ENCODE measurements at places on chromosomes 16 and 17. TPM values are rescaled to one million over a fixed set of nuclear protein-coding genes. Genes with fewer than 3 reads are reported as not detected.
A peak's percentile ranks its signal among the peaks of the same experiment; 100 is the strongest.

GRCh38 chr17:78129351-78130089 lies 965 bp upstream of the TMC6 start:
- peak overlapping the region; percentile 67 for H3K4me3 ChIP-seq
- peaks cover 63% of the 10 kb centered on the region for H3K4me1 ChIP-seq
- peaks cover 18% of the 10 kb centered on the region for H3K36me3 ChIP-seq
- H3K27me3 ChIP-seq = no peaks in the 10 kb centered on the region

JPH3 gene
- polyA plus RNA-seq = not detected

BLMH gene
- polyA plus RNA-seq = 11.1 TPM

RPRML gene
- polyA plus RNA-seq = not detected

DNA sequence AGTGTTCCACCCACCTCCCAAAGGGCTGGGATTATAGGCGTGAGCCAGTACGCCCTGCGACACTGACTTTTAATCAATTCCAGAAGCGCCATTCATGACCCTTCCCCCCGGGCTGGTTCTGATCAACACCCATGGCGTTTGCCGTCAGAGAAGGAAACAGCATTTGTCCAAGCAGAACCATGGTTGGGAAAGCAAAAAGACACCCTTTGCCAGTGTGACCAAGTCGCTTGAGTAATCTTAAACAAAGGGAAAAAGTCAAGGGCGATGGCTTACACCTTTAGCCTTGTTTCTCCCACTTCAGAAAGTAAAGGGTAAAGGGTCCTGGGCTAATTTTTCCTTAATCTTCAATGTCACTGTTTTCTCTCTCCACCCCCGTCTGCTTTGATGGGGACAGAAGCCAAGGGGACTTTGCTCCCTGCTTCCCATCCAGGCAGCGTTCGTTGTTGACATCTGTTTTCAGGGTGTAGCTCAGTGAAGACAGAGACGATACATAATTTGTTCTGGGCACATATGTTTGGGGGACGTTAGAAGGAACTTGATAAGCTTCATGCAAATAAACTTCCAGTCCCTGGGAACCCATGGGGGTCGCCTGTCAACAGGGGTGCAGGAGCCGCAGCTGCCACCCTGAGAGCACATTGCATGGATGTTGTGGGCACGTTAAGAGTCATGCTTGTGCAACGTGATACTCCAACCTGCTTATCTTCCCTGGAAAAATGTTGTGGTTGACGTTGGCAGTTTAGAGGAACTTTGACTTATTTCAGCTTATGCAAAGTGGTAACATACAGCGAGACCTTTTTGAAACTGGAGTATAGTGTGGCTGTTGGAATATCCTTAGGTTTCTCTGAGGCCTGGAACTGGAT lies 50.6 kb upstream of the TANGO6 start:
- peak overlapping the region; percentile 95 for H3K27ac ChIP-seq
- H3K27me3 ChIP-seq = no peaks in the 10 kb centered on the region
- peak; percentile 95 for DNase-seq
- peak overlapping the region; percentile 12 for H3K4me3 ChIP-seq
- no peaks in the 10 kb centered on the region for H3K36me3 ChIP-seq

- peak; percentile 54 for DNase-seq
- H3K36me3 ChIP-seq = no peaks in the 10 kb centered on the region
- H3K4me3 ChIP-seq = peak within 1 kb of the TSS; percentile 91
- peaks cover 92% of the 10 kb centered on the region for H3K4me1 ChIP-seq
- H3K27ac ChIP-seq = peak within 1 kb of the TSS; percentile 83
- no peaks in the 10 kb centered on the region for H3K27me3 ChIP-seq
Measured at GRCh38 chr17:50425682-50426471, at the start of gene ACSF2. TSS of gene ACSF2 (plus strand) at chr17:50426218. CDS start at chr17:50426262, 44 bp downstream.

TNFRSF13B gene
- polyA plus RNA-seq = not detected

DNA sequence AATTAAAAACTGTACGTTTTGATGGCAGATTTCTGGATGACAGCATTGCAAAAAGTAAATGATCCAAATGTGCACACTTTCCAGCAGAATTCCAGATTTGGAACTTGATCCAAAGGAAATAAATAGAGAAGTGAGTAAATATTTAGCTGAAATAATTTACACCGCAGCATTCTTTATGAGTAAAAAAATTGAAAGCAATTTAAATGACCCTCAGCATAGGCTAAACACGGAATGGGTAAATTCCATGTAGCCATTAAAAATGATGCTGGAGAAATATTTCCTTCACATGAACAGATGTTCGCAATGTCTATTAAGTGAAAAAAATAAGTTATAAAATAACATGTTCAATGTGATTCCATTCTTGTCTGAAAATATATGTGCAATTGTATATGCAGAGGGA lies 424.8 kb downstream of the HS3ST3B1 start:
- no peak for DNase-seq
- H3K4me1 ChIP-seq = no peaks in the 10 kb centered on the region
- H3K27me3 ChIP-seq = no peaks in the 10 kb centered on the region
- H3K36me3 ChIP-seq = no peaks in the 10 kb centered on the region
- no peak overlapping the region for H3K4me3 ChIP-seq

DNA sequence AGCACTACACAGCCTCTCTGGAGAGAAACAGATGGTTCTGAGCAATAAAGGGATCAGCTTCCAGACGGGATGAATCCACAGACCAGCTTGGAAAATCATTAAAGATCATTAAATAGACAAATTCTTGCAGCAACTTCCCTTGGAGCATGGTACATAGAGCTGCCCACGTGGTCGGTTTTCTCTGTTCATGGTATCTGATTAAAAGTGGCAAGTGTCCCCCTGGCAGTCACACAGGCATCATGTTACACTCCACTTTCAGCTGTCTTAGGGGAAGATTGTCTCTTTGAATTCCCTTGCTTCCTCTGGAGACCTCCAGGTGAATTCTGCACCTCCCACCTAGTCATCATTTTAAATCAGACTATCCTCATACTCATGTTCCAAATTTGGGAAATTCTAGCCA lies 92.2 kb upstream of the CACNG3 start:
- H3K4me1 ChIP-seq = no peaks in the 10 kb centered on the region
- H3K27ac ChIP-seq = no peak overlapping the region
- no peak for DNase-seq
- H3K4me3 ChIP-seq = no peak overlapping the region
- H3K27me3 ChIP-seq = no peaks in the 10 kb centered on the region

DNA sequence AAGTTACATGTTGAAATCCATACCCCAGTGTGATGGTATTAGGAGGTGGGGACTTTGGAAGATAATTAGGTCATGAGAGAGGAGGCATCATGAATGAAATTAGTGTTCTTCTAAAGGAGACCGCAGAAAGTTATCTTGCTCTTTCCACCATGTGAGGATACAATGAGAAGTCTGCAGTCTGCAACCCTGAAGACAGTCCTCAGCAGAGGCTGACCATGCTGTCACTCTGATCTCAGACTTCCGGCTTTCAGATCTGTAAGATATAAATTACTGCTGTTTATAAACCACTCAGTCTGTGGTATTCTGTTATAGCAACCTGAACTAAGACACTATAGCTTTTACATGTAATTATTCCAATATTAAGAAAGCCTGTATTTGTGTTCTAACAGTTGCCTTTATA lies 116.7 kb upstream of the CES5A start:
- H3K27ac ChIP-seq = no peak overlapping the region
- no peak overlapping the region for H3K4me3 ChIP-seq
- no peaks in the 10 kb centered on the region for H3K27me3 ChIP-seq
- no peaks in the 10 kb centered on the region for H3K4me1 ChIP-seq
- H3K36me3 ChIP-seq = no peaks in the 10 kb centered on the region

GRCh38 chr16:69064124-69064763 lies 41.2 kb upstream of the HAS3 start:
- H3K27me3 ChIP-seq = no peaks in the 10 kb centered on the region
- no peak overlapping the region for H3K4me3 ChIP-seq
- no peak for DNase-seq
- H3K27ac ChIP-seq = no peak overlapping the region
- H3K4me1 ChIP-seq = no peaks in the 10 kb centered on the region

GRCh38 chr16:64217789-64218535 lies 903.9 kb downstream of the CDH11 start:
- no peak overlapping the region for H3K4me3 ChIP-seq
- no peaks in the 10 kb centered on the region for H3K36me3 ChIP-seq
- DNase-seq = no peak

Data from HepG2 (cell line).